ENCODE measurements at places on chromosomes 11 and 22. TPM values are rescaled to one million over a fixed set of nuclear protein-coding genes. Genes with fewer than 3 reads are reported as not detected.

GRCh38 chr22:39434243-39434653, 22.6 kb upstream of the MGAT3 start:
- no peak for DNase-seq

DNA sequence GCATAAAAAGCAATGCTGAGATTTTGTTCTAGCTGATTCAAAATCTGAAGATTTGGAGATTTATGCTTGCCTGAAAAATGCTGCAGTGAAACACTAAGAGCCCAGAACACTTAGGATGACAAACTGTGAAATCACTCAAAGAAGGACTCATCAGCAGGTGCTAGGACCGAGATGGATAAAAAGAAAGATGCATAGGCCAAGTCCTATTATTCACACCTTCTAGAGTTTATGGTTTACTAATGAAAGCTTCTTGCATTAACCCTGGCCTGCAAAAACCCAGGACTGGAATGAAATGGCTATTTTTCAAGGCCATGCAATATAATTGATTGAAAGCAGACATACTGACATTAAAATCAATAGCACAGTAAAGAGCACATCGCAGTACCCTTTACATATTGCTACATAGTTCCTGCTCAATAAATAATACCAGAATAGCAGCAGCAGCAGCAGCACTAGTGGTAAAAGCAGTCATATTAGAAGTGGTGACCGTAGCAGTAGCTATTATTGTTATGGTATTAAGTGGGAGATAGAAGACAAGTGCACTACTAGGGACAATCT, 161.7 kb downstream of the RAB38 start:
- DNase-seq = no peak

DNA sequence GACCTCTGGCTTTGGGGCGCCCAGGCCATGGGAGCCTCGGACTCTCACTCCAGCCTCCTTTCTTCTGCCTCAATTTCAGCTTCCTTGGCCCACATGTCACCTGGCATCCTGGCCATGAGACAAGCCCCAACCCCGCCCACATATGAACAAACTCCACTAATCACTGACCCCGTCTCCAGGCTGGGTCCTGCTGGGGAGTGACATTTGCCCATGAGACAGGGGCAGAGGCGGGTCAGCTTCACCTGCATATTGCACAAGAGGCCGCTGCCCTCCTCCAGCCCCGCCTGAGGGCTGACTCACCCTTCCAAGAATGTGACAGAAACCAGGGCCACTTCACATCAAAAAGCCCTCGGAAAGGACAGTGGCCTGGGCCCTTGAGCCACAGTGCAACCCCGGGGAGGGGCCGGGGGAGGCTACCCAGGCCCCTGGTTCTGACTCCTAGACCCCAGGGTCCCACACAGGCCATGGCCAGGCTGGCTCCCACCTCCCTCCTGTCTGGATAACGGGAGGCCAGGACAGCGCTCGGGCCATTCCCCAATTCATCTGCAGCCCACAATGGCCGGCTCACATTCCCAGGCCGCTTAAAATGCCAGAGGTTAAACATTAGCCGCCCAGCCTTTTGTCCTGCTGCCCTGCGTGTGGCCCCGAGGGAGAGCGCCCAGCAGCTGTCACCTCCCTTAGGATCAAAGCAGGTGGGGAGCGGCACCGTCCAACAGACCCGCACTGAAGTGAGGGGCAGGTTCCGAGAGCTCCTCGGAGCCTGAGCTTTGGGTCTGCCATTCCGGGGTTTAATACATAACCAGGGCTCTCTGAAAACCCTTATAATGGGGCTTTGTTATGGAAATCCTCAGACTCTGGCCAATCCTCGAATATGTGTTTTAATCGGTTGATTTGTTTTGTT, 42.3 kb downstream of the TRMU start:
- no peak for DNase-seq

LMO2 gene
- 43.8 TPM for polyA plus RNA-seq

DNA sequence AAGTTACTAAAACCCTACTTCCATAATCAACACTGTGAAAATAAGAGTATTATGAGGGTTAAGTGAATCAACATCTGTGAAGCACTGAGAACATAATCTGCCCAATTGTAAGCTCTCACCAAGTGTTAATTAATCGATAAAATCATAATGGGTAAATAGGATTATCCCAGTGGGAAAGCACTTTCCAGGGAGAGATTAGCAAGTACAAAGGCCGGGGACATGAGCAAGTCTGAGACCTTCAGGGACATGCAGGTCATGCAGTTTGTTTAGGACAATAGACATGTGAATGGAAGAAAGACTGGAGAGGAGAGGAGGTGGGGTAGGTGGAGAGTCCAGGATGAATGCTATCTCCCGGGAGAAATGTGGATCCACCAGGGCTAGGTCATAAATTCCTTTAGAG, 57.8 kb upstream of the FIBIN start:
- no peak for DNase-seq

CD3G gene
- polyA plus RNA-seq = 0.42 TPM

GRCh38 chr11:116686866-116687265, 85.9 kb downstream of the BUD13 start:
- no peak for DNase-seq

- DNase-seq = peak; percentile 73
Observed at GRCh38 chr11:56841210-56841810, 92.8 kb upstream of the OR9G4 start.
